ENCODE measurements at places on chromosomes 2 and 18.

DNA sequence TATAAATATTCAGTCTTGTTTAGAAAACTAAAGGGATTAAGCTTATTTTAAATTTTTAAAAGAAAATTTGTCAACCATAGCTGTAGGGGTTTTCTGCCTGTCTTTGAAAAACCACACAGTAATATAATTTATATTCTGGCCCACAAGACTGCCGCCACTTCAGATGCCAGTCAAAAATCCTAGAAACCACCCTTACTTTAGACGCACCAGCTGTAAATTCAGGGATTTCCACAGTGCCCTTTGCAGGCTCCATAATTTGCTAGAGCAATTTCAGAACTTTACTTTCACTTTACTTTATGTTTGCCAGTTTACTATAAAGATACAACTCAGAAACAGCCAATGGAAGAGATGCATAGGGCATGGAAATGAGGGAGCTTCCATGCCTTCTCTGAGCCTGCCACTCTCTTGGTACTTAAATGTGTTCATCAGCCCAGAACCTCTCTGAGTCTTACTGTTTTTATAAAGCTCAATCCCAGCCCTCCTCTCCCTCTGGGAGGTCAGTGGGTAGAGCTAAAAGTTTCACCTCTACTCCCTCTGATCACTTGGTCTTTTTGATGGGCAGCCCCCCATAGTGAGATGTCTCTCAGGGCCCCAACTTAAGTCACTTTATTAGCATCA is 63.3 kb downstream of the KYNU start:
- DNase-seq, result no peak

DNA sequence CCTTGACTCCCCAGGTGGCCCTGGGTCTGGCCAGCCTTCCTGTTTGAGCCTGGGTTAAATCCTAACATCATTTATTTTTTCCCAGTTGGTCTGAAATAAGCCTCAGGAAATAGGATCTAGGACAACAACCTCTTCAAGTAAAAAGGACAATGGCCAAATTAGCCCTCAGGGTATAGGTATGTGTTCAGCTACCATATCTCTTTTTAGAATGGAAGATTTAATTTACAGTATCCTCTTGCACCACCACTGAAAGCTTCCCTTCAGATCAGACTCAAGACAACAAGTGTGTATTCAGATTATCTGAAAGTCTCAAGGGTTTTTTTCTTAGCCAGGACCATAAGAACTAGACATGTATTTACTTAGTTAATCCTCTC is 61.6 kb upstream of the CXCR4 start:
- no peak for DNase-seq

- DNase-seq, result no peak
These were observed 54.7 kb upstream of the LRATD1 start for GRCh38 chr2:14577843-14578242.

- no peak for DNase-seq
These were observed 305.7 kb upstream of the VRK2 start for GRCh38 chr2:57740891-57741290.

GRCh38 chr2:10532638-10533101 is 84.5 kb upstream of the ODC1 start:
- DNase-seq, result no peak

DNA sequence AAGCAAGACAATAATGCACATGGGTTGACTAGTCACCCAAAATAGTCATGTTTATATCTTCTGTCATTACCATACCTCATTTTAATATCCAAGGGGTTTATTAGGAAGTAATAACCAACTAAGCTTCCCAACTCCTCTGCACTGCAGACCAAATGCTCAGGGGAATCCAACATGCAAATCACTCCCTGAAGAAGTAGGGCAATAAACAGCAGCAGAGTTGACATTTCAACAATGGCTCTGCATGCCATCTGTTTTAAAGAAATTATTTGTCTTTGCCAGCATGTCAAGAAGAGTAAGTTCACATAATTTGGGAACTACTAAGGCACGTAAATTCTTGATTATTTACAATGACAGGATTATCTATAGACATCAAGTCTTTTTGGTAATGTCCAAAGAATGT is 84.4 kb upstream of the LYPD1 start:
- DNase-seq, result no peak

GRCh38 chr2:36587101-36587500 is 10.9 kb downstream of the FEZ2 start:
- no peak for DNase-seq
